ENCODE measurements at places on chromosomes 3 and 15.
A peak's percentile ranks its signal among the peaks of the same experiment; 100 is the strongest.

GRCh38 chr3:171813897-171814460, 3.7 kb upstream of the PLD1 start:
- DNase-seq, result no peak

- no peak for DNase-seq
Observed at GRCh38 chr15:61195116-61196002, 33.7 kb downstream of the RORA start.

GRCh38 chr3:4251412-4251811, 51.8 kb upstream of the SETMAR start:
- no peak for DNase-seq

DNA sequence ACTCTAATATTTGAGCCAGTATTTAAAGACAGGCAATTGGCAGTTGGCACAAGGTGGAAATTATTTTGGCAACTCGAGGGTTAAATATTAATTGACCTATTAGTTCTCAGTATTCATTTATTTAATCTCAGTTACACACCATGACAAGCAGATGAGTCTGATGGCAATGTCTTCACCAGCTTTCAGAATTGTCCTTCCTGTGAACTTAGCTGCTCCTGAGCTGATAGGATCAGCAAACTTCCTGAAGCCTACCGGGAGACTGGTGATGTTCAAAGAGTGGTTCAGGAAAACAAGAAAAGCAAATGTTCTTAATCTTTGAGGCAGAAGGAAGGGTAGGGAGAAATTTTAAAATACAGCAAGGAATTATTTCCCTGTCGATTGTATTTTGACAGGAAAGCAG, 522.2 kb downstream of the SOX2 start:
- DNase-seq, result no peak

- DNase-seq, result no peak
Observed at GRCh38 chr3:49305608-49306007, 28.6 kb upstream of the C3orf62 start.

- DNase-seq, result no peak
Observed at GRCh38 chr15:38961931-38962330, 397.3 kb upstream of the RASGRP1 start.

DNA sequence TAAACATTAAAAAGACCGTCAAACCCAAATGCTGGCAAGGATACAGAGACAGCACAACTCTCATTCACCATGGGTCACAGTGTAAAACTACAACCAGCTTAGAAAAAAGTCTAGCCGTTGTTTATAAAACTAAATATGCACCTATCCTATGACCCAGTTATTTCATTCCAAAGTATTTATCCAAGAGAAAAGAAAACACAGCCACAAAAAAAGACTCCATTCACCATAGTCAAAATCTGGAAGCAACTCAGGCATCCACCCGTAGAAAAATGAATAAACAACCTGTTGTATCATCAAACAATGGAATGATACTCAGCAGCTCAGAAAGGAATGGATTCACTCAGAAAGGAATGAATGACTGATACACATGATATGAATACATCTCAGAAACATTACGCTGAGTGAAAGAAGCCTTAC, 28.6 kb downstream of the PLD1 start:
- DNase-seq, result no peak

DNA sequence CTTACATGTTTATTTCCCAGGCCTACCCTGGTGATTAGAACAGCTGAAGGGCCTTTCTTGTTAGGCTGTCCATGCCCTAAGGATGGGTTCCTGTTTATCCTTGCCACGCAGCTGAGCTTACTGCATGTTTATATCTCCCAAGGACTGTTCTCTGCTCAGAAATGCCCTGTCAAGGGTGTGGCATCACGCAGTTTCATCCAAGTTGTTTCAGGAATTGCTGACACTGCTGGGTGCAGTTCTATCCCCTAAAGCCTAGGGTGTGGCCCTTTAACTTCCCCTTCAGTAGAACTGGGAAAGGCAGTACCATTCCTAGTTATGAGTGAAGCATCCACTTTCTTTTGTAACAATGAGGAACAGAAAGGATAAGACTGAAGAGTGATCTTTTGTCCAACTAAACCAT, 5.0 kb downstream of the ELL3 start:
- no peak for DNase-seq

- peak; percentile 42 for DNase-seq
Observed at GRCh38 chr15:82108489-82109078, 62.8 kb upstream of the MEX3B start.

DNA sequence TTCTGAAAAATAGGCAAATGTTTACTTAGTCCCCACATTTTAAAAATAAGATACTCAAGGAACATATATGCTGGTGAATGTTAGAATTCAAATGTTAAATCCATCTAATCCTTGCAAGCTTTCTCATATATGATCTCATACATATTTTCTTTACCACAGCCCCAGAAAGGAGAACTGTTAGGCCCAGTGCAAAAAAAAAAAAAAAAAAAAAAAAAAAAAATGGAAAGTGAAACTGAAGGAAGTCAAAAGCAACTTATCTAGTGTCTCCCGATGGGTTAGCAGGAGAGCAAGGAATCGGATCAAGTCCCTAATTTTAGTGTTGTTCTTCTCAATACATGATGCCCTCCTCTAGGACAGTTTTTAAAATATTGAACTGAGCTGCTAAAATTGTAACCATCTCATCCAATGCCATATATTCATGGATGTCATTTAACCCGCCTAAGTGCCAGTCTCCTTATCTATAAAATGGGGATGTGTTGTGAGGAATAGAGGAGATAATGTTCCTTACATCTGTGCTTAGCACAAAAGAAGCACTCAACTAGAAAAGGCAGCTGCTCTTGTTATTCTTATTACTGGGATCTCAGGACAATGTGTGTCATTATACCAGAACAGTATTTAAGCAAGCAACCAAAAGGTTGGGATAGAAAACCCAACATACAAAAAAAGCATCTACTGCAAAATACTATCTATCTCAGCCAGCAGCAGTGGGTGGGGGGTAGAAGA, 279.7 kb downstream of the MAGI1 start:
- DNase-seq, result no peak

- no peak for DNase-seq
Observed at GRCh38 chr3:10601151-10601856, 95.9 kb upstream of the ATP2B2 start.

GRCh38 chr3:128194843-128195242, 41.6 kb downstream of the EEFSEC start:
- DNase-seq, result no peak

DNA sequence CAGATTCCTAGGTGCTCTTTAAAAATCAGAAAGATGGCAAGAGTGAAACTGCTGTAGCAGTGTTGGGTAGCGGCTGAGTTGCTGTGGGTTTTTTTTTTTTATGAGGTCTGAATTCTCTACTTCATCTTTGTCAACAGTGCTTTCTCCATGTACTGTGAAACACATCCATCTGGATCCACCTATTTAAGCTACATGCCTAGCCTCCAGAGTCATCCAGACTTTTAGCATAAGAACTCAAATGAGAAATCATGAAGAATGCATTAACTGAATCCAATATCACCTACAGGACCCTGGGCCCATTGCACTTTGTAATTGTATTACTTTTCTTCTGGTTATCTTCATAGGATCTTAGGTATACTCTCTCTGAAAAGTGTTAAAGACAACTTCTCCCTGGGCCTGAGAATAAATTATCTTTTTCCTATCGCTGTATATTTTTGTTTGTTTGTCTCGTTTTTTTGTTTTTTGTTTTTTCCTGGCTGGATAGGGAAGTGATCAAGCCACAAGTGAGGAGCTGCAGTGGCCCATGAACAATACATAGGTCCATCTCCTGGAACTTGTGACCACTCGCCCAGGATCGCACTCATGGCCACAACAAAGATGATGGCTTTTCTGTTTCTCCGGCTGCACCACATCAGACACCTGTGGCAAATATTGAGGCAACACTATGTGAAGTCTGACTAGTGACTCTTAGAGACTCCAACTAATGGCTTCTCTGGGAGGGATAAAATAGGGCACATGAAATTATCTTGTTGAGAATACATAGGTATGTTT, 609.9 kb upstream of the AGTR1 start:
- DNase-seq, result no peak

DNA sequence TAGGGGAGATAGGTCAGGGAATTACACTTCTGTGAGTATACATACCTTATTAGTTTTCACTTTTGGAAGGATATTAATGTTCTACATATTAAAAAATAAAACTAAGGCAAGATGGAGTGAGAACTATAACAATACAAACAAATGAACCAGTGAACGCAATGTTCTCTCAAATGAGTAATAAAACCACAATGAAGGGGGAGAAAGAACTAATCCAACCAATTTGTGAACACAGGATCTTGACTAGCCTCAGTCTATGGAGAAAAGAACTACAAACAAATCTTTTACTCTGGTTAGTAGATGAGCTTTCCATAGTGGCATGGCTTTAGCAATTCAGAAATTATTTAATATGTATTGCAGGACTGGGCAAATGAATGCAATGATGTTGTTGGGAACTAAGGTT, 26.9 kb upstream of the ATOSA start:
- DNase-seq, result no peak

- no peak for DNase-seq
Observed at GRCh38 chr3:129317848-129318247, 39.2 kb downstream of the HMCES start.

DNA sequence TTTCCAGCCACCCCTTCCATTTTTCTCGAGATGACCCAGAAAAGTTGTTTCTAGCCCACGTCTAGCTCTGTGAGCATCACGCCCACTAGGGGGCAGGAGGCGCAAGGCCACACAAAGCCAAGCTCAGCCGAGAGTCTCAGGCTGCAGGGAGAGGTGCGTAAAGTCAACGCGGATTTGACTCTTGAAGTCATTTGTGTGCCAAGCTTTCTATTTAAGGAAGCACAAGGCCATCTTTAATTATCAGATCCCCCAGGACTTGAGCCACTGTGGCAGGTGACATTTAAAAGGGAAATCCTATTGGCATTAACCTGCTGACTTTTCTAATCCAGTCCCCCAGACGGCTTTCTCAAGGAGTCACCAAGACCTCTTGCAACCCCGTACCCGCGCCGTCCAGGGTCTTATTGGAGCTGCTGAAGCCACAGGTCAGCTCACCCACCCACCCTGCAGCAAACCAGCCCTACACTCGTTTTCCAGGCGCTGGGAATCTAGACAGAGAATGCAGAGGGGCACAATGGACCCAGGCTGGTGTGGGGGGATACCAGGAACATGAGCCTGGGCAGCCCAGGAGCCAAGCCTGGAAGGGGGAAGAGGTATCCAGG, 62.1 kb downstream of the CAPN7 start:
- peak; percentile 76 for DNase-seq

- DNase-seq, result no peak
Observed at GRCh38 chr15:98684436-98684835, 36.1 kb downstream of the IGF1R start.

GRCh38 chr3:197709135-197709534, 27.6 kb downstream of the RUBCN start:
- DNase-seq, result no peak

GRCh38 chr15:25790000-25790660, 73.0 kb downstream of the ATP10A start:
- DNase-seq, result peak; percentile 14

DNA sequence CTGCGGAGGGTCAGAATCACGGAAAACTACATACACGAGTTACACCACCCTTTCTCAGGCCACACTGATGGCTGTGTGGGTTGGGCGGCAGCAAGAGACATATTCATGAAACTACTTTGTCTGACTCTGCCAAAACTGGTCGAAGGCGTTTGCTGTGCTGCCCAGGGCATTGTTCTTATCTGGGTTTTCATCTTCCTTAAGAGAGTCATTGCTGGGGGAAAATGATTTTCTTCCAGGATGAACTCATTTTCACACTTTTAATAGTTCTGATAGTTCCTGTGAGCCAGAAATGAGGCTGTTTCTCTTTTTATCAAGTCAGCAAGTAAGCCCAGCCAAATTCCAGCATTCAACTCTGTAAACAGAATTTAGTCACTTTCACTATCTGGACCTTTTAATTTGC, 47.6 kb downstream of the TRIM71 start:
- no peak for DNase-seq

DNA sequence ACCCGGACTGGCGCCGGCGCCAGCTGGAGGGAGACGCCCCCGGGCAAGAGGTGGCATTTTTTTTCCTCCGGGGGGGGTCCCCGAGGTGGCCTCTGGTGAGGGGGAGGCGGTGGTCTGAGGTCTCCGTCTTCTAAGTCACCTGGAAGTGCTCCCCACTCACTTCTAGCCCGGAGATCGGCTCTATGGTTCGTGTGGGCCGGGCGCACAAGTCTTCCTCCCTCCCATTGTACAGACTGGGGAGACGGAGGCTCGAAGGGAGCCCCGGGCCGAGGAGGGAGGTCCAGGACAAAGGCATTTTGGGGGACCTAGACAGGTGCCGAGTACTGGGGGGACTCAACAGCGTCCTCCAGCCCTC, 4.4 kb downstream of the GATA2 start:
- DNase-seq, result no peak

DNA sequence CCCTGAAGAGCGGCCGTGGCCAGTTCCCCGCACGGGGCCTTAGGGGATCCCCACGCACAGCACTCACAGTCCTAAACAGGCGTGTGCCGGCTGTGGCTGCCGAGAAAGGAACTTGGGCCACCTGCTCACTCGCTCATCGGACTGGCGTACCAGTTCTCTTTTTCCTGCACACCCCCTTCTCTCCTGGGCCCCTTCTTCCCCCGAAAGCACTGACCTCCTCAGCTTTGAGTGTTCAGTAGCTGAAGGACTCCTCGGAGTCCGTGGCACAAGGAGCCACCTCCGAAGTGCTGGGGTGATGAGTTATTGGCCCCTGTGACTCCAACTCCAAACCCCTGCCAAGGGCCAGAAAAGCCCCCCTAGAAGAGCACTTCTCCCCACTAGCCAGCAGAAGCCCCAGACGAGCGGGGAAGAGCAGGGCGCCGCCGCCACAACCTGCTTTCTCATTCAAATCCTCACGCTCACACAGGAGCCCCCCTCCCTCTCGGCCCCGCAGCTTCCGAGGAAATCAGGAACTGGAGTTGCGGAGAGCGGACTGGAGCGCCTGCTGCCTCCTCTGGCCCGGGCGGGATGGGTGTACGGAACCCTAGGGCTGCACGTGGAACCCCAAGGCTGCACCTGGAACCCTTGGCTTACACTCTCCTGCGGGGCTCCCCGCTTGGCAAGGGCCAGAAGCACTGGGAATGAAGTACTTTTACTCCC, at the start of gene PLCH1:
TSS of gene PLCH1 (minus strand) at position 446 of the 699 bp plus-strand sequence. CDS start 40,847 bp downstream, outside the sequence.
- peak; percentile 20 for DNase-seq

DNA sequence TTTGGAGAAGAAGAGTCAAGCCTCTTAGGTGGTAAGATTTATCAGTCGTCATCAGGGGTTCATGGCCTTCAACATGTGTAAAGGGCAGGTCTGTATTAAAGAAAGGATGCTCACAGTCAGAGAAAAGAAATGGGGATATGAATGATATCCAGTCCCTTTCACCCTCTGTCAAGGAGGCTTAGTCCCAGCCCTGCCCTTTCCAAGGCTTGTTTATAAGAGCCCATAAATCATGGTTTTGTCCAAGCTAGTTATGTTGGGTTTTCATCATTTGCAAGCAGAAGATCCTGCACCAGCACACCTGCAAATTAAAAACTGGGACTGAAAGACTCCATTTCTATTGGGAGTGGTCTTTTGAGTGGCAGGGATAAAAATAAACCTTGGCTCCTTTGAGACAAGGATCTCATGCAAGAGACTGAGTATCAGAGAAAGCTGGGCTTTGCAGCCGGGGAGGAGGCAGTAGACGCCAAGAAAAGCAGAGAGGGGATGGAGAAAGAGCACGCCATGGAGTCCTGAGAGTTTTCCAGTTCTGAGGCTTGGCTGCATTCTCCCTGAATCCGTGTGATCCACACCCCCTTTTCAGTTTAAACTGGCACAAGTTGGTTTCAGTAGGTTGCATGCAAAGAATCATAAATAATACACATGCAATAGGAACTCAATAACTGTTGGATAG, 12.6 kb upstream of the PDIA5 start:
- no peak for DNase-seq
